ENCODE measurements at places on chromosomes 12 and 14.
A peak's percentile ranks its signal among the peaks of the same experiment; 100 is the strongest.

DNA sequence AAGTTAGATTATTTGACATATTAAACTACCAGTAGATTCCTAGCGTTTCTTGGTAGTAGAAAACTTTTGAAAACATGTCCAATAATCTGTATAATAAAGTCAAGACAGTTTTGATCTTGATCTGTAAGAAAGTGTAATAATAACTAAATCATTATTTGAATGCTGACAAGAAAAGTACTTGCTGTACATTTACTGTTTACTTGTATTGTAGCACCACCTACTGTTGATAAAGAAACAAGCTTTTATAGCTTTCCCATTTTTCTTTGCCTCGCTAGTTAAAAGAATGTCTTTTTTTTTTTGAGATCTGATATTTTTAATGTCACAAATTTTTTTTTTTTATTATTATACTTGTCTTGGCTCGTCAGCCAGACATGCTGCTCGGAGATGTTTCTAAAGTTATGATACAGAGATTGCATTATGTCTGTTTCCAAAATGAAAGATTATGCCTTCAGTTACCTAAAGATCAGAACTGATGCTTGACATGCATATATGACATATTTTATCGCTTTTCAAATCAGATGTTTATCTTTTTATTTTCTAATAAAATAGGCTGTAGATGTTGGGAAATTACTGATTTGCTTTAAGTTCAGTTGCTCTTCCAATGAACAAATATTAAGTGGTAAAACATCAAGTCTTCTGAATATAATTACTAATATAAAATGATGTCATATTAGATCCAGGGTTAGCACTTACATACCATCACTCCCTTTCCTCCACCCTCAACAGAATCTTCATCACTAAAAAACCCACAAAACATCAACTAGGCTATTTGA lies 140.5 kb downstream of the AKAP6 start:
- DNase-seq = peak; percentile 70

DNA sequence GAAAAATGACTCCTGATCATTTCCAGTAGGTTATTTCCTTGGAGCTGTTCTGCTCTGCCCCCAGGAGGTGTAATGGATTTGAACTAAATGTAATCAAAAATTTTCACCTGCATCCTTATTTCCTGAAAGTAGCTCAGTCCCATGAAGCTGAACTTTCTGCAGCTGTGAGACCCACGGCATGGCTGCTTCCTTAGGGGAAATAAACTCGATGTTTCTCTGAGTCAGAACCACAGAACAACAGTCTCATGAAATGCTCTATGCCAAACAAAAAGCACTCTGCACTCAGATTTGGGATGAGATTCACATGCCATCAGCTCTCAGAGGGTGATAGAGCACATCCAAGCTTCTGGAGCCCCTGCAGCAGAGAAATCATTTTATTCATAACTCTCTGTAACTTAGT lies 224.1 kb upstream of the PLEKHG7 start:
- DNase-seq = no peak

DNA sequence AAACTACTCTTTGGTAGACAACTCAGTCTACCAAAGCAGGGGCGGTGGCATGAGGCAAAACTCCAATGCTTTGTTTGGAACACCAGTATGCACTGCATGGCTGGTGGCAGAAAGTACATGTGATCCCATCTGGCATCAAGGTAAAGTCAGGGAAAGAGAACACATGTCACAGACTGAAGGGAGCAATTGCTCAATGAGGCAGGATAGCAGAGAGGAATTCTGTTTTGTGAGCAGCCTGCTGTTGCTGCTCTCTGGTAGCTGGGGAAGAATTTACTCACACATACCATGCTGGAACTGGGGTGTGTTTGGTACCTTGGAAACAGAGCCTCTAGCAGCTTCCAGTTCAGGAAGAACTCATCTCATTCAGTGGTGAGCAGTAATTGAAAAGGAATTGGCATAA lies 84.8 kb downstream of the HELB start:
- DNase-seq = no peak

DNA sequence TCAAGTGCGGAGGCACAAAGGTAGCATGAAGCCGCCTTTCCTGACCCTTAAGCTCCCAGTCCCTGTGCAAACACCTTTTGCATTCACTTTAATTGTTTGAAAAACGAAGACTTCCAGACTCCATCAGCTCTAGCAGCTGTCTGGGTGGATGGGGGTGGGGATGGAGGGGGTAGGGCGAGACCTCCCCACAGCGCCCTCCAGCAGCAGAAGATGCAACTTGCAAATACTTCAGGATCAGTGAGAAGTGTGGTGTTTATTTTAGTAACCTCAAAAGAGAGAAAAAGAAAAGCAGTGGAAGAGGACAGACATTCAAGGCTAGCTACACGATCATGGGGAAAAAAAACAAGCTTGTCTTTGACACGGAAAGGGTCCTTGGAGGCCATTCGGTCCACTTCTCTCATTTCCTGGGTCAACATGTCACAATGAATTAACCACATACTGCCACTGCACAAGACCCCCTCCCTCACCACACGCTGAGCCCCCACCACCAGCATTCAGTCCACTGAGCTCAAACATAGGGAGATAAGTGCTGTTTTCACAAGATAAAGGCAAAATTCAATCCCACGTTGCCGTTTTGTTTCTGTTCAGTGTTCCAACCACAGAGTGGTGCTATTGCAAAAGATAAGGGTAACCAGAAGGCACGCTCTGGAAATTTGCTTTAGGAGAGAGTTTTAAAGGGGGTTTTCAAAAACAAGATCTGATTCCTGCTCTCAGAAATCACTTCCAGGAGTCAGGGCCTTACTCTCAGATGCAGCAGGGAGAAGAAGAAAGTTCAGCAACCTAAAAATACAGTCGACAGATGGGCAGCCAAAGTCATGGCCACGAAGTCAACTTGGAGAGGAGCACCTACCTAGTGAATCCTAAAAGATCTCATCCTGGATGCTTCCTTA lies 3.3 kb upstream of the NTF3 start:
- DNase-seq = peak; percentile 31

- DNase-seq = peak; percentile 73
These were observed 79.3 kb upstream of the TSPAN11 start for GRCh38 chr12:30847259-30847658.

- DNase-seq = peak; percentile 67
These were observed 133.7 kb downstream of the AEBP2 start for GRCh38 chr12:19572920-19573558.

GRCh38 chr12:124835656-124836410 lies 27.8 kb downstream of the SCARB1 start:
- no peak for DNase-seq

GRCh38 chr14:63283884-63284248 lies 34.9 kb downstream of the GPHB5 start:
- DNase-seq = no peak

GRCh38 chr12:13164921-13165616 lies 31.5 kb upstream of the EMP1 start:
- no peak for DNase-seq

DNA sequence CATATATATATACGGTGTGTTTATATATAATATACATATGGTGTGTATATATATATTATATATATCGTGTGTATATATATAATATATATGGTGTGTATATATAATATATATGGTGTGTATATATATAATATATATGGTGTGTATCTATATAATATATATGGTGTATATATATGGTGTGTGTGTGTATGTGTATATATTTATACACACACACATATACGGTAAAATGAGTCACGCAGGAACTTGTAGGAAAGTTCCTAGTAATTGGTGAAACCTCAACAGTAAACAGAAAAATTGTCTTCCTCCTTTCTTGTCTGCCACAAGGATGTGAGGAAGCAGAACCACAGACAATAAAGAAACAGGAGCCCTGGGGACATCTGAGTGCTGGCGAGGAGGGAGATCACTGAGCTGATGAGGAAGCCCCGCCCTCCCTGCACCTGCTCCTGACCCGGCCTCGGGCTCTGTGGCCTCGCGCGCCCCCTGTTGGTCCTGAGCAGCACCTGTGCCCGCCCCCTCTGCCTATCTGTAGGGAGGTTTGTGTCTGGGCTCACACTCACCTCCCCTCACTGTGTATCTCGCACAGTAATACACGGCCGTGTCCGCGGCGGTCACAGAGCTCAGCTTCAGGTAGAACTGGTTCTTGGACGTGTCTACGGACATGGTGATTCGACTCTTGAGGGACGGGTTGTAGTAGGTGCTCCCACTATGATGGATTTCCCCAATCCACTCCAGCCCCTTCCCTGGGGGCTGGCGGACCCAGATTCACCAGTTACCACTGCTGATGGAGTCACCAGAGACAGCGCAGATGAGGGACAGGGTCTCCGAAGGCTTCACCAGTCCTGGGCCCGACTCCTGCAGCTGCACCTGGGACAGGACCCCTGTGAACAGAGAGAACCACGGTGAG lies 1079.4 kb downstream of the TMEM121 start:
- DNase-seq = no peak

DNA sequence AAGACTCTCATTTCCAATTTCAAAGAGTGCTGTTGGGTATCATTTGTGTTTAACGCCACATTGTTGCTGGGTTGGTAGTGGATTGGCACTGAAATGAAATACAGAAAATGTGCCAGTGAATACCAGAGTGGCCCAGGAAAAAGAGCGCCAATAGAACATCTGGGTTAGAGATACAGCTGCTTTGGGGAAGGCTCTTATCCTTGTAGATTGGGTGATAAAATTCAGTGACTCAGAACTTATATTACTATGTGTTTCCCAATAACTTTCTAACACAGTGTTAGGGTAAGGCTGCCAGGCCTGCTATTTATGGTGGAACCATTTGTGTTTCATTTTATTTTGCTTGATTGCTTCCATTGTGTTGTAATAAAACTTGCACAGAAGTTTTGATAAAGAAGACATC lies 168.2 kb upstream of the SSTR1 start:
- no peak for DNase-seq

DNA sequence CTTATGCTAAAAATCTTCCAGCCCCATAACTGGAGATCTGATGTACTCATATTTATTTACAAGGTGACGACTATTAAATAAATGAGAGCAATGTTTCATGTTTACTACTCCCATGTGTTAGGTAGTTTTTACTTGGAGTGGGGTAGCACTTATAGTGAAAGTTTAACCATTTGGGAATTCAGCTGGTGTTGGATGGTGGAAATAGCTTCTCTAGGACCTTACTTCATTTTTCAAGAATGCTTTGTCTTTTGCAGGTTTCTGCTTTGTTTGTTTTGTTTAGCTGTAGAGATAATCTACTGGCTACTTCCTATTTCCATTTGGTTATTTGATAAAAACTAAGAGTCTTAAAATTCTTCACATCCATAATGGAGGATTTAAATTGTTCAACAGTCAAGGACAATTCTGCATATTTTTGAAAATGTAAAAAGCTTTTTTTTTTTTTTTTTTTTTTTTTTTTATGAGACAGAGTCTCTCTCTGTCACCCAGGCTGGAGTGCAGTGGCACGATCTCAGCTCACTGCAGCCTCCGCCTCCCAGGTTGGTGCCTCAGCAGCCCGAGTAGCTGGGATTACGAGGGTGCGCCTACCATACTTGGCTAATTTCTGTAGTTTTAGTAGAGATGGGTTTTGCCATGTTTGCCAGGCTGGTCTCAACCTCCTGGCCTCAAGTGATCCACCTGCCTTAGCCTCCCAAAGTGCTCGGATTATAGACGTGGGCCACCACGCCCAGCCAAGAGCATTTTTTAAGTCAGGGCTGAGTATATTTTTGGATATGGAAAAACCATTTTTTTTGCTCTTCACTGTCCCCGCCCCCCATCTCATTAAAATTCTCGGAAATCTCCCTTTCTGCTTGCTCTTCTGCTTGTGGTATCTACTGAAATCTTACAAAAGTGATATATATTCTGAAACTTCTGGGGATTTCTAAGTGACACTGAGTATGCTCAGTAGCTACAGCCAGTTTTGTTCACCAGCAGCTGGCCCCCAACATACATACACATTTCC lies 1.4 kb upstream of the ABCD2 start:
- DNase-seq = peak; percentile 29

GRCh38 chr14:102523569-102524450 lies 14.2 kb upstream of the ANKRD9 start:
- DNase-seq = no peak

GRCh38 chr14:92568621-92569479 lies 55.3 kb downstream of the RIN3 start:
- DNase-seq = no peak

- no peak for DNase-seq
These were observed 534.1 kb downstream of the TMTC2 start for GRCh38 chr12:83220774-83221173.

- DNase-seq = peak; percentile 7
These were observed 806.3 kb downstream of the DIO2 start for GRCh38 chr14:79404874-79405511.

DNA sequence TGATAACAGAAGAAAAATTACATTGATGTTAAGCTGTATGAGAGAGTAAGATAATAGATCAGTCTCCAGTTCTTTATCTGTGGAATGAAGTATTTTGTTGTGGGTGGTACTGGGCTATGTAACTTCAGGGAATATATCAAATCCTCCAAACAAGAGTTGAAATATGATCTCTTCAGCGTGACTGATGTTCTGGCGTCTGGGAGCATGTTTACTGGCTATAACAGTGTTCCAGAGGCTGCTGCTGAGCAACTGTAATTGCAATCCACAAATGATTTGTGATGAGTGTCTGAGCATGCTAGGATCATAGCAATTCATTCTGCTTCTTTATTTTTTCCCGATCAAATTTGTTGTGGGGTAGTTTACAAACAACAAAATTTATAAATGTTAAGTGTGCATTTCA lies 18.6 kb upstream of the CCDC198 start:
- DNase-seq = peak; percentile 24

- DNase-seq = peak; percentile 63
These were observed at the start of gene RNASE7 for GRCh38 chr14:21041676-21042433. Gene RNASE7 (plus strand): TSS chr14:21042362. CDS start chr14:21042993, 631 bp downstream.

GRCh38 chr12:103207936-103208335 lies 250.5 kb downstream of the ASCL1 start:
- DNase-seq = no peak

GRCh38 chr12:99984271-99985128 lies at the start of gene ANKS1B:
Gene ANKS1B (minus strand): TSS chr12:99984936. CDS start chr12:99984237, 699 bp downstream.
- DNase-seq = peak; percentile 44
